ENCODE measurements at places on chromosomes 5 and 9. TPM values are rescaled to one million over a fixed set of nuclear protein-coding genes. Genes with fewer than 3 reads are reported as not detected.

DNA sequence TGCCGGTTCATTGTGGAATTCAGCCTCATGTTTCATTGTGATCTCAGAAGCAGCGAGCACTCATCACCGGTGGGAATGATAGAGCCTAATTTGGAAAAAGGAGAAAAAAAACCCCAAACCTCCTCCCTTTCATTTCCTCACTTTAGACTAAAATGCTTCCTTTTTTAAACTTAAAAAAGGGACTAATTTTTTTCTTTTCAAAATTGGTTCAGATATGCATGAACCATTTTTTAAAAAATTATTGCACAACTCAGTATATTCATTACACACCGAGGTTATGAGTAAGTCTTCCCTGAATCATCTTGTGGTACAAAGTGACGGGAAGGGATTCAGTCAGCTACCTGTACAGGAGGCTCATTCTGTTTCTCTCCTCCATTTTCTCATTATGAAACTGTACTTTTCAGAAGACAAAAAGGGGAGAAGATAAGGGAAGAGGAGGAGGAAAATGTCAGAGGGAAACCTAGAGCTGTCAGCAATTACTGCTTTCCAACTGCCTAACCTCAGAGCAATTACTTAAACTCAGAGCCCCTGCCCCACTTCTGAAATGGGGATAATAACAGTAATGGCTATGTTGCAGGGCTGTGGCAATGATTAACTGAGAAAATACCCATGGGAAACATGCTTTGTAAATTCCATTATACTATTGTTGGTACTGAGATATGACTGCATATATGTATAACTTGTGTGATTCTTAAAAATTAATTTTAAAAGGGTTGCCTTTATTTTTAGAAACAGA, 24.0 kb downstream of the GALNT10 start:
- no peak for DNase-seq

DNA sequence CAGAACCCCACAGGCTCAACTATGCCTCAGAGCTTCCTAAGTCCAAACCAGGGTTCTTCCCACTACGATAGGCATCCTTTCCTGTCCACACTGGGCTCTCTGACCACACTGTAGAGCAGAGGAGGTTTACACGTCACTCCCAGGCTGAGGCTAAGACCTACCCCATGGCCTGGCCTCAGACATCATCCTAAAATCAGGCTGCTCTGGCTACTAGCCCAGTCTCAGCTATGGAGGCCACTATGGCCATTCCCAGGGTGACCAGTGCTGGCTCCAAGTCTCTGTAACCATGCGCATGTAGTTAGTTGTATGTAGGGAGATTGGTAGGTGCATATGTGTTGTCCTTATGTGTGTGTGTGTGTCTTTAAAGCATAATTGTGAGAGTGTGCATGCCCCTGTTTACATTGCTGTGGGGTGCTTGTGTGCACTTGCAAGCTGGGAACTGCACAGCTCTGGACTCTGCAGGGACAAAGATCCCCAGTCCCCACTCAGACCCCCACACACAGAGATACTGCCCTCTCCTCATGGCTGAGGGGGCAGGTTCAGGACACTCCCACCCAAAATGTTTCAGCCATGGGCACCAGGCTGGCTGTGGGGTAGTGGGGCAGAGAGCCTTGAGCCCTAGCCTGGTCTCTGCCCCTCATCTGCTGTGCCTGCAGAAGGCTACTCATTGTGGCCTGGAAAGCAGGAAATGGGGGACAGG, 12.3 kb downstream of the PDLIM4 start:
- no peak for DNase-seq

DNA sequence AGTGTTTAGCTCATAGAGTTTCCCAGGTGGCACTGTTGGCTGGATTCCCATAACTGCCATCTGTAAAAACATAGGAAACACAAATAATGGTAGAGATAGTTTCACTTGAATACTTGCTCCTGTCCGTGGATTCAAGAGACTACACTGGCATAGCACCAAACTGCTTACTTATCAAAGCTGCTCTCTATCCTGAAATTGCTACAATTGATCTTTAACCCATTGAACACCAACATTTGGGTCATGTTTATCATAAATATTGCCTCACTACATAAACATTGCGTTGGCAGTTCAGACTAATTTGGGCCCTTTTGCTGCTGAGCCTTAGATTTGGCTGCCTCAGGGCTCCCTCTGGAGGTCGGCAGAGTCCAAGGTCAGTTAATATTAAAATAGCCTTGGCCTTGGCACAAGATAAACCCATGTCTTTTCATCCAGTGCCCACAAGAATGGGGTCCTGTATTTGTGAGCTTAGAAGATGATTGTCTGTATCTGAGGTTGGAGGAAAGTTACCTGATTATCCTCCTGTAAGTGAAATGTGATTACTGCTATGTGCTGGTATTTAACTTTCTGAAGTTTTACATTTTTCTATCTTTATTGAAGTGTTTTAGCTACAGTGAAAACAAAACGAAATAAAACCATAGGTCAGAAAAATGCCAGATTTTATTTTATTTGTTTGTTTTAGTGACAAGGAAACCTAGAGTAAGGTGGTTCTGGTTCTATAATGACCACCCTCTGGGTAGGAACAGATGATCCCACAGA, 4.0 kb upstream of the RANBP3L start:
- DNase-seq = peak; percentile 47

- DNase-seq = no peak
These were observed 5.1 kb upstream of the SLC22A4 start for GRCh38 chr5:132289097-132289496.

GRCh38 chr9:122029898-122030297, 63.2 kb downstream of the TTLL11 start:
- no peak for DNase-seq

DNA sequence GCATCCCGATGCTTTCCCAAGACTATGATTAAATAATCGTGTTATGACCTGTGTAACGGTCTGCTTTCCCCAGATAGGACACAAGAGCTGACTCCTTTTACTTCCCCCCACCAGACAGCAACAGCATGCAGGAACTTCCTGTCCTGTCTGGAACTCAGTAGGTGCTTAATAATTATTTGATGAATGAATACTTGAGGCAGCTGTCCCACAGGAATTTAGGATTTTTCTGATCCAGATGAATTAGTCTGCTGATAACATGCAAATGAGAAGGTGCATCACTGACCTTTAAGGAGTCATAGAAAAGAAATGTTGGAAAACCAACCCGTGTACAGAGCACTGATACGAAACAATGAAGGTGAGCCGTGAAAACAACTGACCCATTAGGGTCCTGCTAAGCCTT, 12.2 kb downstream of the RNF130 start:
- no peak for DNase-seq

GRCh38 chr5:72815580-72816283, 729 bp upstream of the TNPO1 start:
- DNase-seq = no peak

GRCh38 chr9:87431837-87432236, 65.8 kb upstream of the DAPK1 start:
- DNase-seq = no peak

DNA sequence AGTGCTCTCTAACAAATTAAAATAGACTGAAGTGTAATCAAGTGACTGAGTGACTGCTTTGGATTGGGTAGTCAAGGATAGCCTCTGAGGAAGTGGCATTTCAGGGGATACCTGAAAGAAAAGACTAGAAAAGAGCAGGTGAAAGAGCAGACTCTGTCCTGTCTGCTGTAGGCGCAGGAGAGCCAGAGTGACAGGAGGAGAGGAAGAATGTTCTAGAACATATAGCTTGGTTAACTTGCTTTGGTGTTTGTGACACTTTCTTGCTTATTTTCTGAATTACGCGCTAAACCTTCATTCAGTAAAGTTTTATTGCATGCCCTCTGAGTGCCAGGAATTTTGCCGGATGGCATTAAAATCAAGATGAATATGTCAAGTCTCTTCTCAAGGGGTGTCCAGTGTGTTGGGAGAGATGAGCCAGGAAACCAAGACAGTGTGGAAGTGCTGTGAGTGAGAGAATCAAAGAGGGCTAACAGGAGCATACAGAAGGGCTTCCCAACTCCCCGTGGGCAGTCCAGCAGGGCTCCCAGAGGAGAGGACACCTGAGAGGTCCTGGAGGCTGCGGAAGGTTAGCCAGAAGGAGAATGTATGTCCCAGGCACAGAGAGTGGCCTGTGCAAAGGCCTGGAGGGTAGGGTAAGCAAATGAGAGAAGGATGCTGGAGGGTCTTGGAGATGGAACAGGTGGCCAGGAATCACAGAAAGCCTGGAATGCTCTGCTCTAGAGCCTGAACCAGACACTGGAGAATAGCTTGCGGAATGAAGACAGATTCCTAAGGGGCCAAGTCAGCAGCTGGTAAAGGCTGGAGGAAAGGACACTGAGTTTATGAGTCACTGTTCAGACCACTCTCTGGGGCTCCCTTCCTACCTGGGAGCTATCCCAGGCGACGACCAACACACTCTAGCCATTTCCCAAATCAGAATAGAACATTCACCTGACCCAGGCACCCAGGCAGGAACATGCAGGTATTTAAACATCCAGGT, 59.3 kb downstream of the SLC22A5 start:
- no peak for DNase-seq

- DNase-seq = peak; percentile 96
These were observed 136.5 kb upstream of the ABCA1 start for GRCh38 chr9:105064248-105065097.

DNA sequence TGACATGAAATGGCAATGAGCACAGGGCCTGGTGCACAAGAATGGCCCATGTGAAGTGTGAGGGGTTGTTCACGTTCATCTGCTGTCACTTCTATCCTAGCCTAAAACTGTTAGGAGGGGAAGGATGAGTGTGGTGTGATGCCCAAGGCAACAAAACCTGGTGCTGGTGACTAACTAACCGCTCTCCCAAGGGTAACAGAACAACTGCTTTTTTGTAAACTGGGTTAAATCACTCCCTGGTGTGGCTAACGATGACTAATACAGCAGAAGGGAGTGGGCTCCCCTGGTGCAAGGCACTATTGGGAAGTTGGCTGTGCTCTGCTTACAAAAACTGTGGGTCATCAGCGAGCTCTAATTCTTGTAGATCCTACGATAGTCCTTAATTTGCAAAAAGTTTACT, 103.2 kb upstream of the VCAN start:
- no peak for DNase-seq

GRCh38 chr5:158368686-158369085, 509.7 kb upstream of the CLINT1 start:
- DNase-seq = no peak

- no peak for DNase-seq
These were observed 47.9 kb downstream of the PRRT1B start for GRCh38 chr9:131593091-131593820.

The HACD4 gene
- total RNA-seq = 0.69 TPM

The PCDHGB4 gene
- total RNA-seq = 9.4 TPM

The RGS7BP gene
- 3.2 TPM for total RNA-seq

The PRDM9 gene
- total RNA-seq = not detected

The FOXD4L4 gene
- not detected for total RNA-seq
